NCI-H748 treated with DMSO at 0.1 percent for 48 hours (cell line): ENCODE measurements at places on chromosomes 7 and 10.

GRCh38 chr7:81780914-81781693 is 11.3 kb upstream of the HGF start:
- DNase-seq = no peak

DNA sequence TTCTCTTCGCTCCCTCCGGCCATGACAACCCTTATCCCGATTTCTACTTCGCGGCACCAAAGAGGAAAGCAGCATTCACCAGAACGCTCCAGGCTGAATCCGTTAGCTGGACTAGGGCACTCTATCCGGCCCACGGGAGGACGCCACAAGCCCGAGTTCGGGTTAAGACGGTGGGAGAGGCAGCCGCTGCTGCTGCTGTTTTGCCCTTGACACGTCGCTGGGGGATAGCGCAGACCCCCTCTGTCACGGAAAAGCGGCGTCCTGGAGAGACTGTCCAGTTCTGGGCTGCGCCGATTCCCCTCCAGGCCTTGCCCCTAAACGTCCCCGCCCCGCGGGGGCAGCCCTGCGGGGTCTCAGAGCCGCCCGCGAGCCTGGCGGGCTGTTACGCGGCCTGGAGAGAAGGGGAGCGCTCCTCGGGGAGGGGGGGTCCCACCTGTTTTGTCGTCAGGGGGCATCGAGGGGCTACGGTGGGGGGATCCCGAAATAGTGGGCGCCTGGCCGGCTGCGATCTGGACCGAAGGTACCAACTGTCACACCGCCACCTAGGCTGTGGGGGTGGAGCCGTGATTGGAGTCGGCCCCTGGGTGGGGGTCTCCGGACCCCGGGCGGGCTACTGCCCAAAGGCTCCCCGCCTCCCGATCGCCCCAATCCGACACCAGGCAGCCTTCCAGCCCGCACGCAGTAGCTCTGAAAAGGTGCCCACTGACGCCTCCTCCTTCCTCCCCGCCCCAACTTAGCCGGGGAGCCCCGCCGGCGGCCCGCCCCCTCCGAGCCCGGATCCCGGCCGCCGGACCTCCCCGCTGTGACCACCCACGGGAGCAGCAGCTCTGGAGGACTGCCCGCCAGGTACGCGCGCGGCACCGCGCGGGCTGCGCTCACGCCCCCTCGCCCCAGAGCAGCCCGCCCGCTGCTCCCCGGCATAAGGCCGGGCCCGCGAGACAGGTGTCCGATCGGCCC is 772 bp downstream of the SGMS1 start:
- DNase-seq = no peak

- no peak for DNase-seq
Observed at GRCh38 chr10:124262971-124263370, 155.8 kb downstream of the OAT start.

GRCh38 chr10:4581929-4582328 is 244.1 kb upstream of the AKR1E2 start:
- no peak for DNase-seq

- DNase-seq = no peak
Observed at GRCh38 chr7:74288034-74288881, 949 bp upstream of the CLIP2 start.

GRCh38 chr7:75567948-75568595 is 76.0 kb downstream of the SPDYE5 start:
- no peak for DNase-seq
